Smooth muscle cell of bladder (primary cell): ENCODE measurements at places on chromosomes 16 and 17. TPM values are rescaled to one million over a fixed set of nuclear protein-coding genes. Genes with fewer than 3 reads are reported as not detected.

Gene EPN3
- not detected in 2 replicates for total RNA-seq

Gene KRTAP4-4
- total RNA-seq, result not detected in 2 replicates

Gene C16orf95
- total RNA-seq, result 3.4 and 4.6 TPM in 2 replicates

Gene STX1B
- 0.71 and 0.83 TPM in 2 replicates for total RNA-seq

Gene TBC1D3E
- total RNA-seq, result not detected in 2 replicates

Gene SLC35G6
- not detected in 2 replicates for total RNA-seq

Gene DHRS7C
- total RNA-seq, result not detected in 2 replicates

Gene ZNF597
- 1.3 and 1.4 TPM in 2 replicates for total RNA-seq

Gene TMEM238L
- total RNA-seq, result not detected in 2 replicates

Gene ALOX12
- not detected in 2 replicates for total RNA-seq

Gene CCDC40
- total RNA-seq, result 4.4 and 4.5 TPM in 2 replicates

Gene OSGIN1
- total RNA-seq, result 1.7 and 2.5 TPM in 2 replicates

Gene SEZ6L2
- 2.1 and 7.0 TPM in 2 replicates for total RNA-seq

Gene KIF19
- under 0.01 and 0.09 TPM in 2 replicates for total RNA-seq

Gene SLFN12
- total RNA-seq, result 15.9 and 19.6 TPM in 2 replicates

Gene MT1G
- 0.71 TPM in 1 of 2 replicates, not detected in the other for total RNA-seq

Gene SARM1
- 6.5 and 10.5 TPM in 2 replicates for total RNA-seq

Gene IRF8
- 0.09 and 0.57 TPM in 2 replicates for total RNA-seq

Gene SNX20
- total RNA-seq, result not detected in 2 replicates

Gene HELZ
- 37.8 and 44.7 TPM in 2 replicates for total RNA-seq
